ENCODE measurements at places on chromosomes 4 and X. TPM values are rescaled to one million over a fixed set of nuclear protein-coding genes. Genes with fewer than 3 reads are reported as not detected.

The MOB1B gene
- 21.2 TPM for total RNA-seq

The SPANXN3 gene
- not detected for total RNA-seq

The HAUS7 gene
- total RNA-seq, result 21.2 TPM

The LUZP4 gene
- total RNA-seq, result not detected

The HERC5 gene
- total RNA-seq, result 26.1 TPM

The MAMLD1 gene
- total RNA-seq, result 1.9 TPM

The TRIM61 gene
- 1.7 TPM for total RNA-seq

The SSX4B gene
- total RNA-seq, result not detected

The STOX2 gene
- not detected for total RNA-seq

The GPC3 gene
- total RNA-seq, result 0.15 TPM

The LRRC66 gene
- total RNA-seq, result 0.65 TPM

The SH3D19 gene
- 1.1 TPM for total RNA-seq

The GPR143 gene
- total RNA-seq, result not detected

The ARHGEF38 gene
- total RNA-seq, result not detected
